ENCODE measurements at places on chromosomes 12 and 14.

GRCh38 chr12:52082669-52082987 is 3.1 kb downstream of the SMIM41 start:
- DNase-seq, result no peak

DNA sequence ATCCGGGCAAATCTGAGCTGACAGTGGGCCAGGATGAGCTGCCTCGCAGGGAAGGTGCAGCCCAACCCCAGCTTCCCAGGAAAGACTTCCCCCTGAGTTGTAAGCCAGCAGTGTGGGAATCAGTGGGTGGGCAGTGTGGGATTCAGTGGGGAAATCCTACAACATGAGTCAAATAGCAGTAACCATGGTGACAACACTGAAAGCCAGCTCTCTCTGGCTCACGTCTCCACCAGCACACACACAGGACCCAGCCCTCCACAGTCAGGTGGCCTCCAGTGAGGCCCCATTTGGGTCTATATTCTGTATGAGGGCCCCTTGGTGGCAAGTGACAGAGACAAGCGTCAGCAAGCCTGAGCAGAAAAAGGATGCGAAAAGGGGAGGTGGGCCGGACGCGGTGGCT is 6.0 kb upstream of the LGALS3 start:
- DNase-seq, result no peak

- DNase-seq, result no peak
Observed at GRCh38 chr14:32083789-32084188, 6.7 kb downstream of the ARHGAP5 start.

DNA sequence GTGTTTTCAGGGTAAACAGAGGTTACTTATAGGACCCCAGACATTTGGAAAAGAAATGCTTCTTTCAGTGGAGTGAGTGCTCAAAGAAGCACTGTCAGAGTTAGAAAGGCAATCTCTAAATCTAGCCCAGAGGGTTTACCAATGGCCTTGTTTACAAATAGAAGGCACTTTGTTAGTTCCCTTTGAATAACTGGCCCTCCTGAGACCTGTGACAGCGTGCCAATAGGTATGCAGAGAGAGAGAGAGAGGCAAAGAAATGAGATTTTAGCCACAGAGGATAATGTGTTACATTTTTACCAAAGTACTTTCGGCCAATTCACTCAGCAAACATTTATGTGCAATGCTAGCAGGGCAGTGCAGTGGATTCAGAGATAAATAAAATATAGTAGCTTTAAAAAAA is 41.9 kb downstream of the TPH2 start:
- no peak for DNase-seq

DNA sequence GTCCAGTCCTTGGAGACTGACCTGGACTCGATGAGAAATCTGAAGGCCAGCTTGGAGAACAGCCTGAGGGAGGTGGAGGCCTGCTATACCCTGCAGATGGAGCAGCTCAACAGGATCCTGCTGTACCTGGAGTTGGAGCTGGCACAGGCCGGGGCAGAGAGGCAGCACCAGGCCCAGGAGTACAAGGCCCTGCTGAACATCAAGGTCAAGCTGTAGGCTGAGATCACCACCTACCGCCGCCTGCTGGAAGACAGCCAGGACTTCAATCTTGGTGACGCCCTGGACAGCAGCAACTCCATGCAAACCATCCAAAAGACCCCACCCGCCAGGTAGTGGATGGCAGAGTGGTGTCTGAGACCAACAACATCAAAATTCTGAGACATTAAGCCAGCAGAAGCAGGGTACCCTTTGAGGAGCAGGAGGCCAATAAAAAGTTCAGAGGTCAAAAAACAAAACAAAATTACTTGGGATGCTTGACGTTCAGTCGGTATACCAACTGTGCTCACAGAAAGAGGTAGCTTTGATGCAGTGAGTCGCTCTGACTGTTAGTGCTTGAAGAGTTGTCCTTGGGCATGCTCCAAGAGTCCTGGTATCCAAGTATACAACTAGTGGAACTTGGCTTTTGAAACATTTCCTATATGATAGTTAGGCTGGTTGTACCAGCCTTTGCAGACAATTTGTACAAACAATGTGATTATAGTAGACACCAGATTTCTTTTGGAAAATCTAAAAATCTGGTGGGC is 4.8 kb downstream of the MED6 start:
- peak; percentile 27 for DNase-seq

GRCh38 chr12:3049176-3049575 is 28.0 kb upstream of the TSPAN9 start:
- DNase-seq, result peak; percentile 8

- no peak for DNase-seq
Observed at GRCh38 chr14:56159066-56159465, 40.9 kb downstream of the PELI2 start.

DNA sequence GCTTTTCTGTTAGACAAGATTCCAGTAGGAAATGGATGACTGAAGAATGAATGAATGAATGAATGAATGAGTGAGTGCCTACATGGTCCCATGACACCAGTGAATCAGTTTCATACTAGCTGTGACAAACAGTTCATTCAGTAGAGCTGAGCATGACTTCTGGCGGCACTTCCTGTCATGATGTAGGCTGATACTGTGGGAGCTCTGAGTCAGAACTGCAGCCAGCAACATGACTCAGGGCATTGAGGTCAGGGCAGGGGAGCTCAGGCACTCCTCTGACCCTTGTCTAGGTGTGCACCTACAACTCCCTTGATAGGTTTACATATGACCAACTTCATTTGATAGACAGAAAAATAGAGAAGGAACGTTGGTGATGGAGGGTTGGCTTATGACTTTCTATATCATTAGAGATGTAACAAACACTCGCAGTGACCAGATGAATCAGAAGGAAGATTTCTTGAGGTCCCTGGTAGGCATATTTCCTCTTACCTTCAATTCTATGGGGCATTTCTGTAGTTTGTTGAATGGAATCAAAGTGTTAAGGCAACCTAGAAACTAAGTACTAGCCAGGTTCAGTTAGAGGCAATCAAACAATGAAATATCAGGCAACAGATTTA is 139.3 kb upstream of the ARHGAP5 start:
- DNase-seq, result no peak

DNA sequence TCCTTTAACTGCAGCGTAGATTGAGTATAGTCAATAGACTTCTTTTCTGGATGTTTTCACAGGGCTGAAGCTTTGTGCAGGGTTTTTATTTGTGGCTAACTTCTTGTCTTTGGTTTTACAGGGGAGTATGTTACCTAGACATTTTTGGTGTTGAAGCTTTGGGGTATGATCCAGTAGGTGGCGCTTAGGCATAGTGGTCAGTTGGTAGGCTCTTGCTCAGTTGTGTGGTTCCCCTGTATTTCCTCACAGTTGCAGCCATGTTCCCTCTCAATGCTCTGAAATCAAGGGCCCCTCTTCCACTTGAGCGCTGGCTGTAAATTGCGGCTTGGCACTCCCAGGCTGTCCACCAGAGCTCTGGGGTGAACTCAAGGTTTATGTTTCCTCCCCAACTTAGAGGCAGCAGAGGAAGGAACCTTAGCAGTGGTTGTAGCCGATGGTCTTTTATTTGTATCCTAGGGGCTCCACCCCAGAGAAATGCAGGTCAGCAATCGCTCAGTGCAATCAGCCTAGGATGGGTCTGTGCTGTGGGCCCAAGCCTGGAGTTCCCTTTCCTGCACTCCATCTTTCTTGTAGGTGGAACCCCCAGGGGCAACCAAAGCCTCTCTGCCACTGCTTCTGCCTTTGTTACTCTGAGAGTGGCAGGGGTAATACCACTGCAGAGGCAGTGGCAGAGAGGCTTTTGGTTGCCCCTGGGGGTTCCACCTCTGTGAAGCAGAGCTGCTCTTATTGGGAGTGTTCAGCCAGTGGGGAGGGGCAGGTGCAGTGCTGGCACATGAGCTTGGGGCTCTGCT is 55.1 kb downstream of the CMAS start:
- DNase-seq, result peak; percentile 44

DNA sequence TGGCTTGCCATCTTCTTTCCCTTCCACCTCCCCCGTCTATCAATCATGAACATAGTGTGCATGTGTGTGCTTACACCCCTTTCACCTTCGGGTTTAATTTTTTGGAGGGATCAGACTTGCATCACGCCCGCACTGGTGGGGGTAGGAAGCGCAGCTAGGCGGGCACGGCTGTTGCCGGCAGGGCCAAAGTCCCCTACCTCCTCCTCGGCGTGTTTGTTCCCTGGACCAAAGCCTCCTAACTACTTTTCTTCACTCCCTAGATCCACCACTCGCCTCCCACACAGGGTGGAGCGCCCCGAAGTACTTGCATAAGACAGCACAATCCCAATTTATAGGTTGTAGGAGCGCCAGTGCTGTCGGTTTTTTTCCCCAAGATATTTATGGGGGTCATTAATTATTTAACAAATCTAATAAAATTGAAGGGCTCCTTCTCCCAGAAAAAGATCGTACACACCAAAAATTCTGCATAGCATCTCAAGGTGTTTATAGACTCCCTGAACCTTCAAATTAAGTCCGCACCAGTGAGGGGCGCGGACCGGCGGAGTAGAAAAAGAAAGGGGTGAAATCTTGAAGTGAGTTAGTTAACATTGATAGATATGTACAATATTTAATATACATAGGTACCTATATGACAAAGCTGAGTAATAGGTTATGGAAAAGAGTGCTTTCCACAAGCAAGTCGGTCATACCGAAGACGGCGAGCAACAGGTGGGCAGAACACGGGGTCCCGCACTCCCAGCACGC is 717 bp downstream of the PKP2 start:
- peak; percentile 36 for DNase-seq

GRCh38 chr14:31578792-31579501 is 17.7 kb downstream of the NUBPL start:
- DNase-seq, result no peak

- DNase-seq, result no peak
Observed at GRCh38 chr12:21894792-21895595, 46.2 kb downstream of the ABCC9 start.

DNA sequence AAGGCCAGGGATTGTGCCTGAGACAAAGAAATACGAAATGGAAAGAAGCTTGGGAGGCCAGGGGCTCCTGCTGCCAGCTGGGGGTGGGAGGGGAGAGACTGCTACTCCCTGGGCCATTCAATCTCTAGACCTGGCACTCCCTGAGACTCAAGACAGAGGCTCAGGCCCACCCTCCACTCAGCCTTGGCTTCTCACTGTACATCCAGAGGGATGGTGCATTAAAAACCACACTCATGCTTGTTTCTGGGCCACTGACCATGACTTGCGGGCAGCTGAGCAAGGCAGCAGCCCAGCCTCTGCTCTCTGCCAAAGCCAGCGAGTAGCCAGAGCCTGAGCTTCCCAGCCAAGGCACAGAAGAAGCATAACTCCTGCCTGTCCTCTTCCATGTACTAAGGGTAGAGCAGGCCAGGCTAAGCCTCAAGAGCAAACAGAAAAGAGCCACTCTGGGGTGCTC is 41.5 kb downstream of the PITPNM2 start:
- no peak for DNase-seq

- DNase-seq, result no peak
Observed at GRCh38 chr14:94341656-94342333, 18.7 kb upstream of the SERPINA6 start.

DNA sequence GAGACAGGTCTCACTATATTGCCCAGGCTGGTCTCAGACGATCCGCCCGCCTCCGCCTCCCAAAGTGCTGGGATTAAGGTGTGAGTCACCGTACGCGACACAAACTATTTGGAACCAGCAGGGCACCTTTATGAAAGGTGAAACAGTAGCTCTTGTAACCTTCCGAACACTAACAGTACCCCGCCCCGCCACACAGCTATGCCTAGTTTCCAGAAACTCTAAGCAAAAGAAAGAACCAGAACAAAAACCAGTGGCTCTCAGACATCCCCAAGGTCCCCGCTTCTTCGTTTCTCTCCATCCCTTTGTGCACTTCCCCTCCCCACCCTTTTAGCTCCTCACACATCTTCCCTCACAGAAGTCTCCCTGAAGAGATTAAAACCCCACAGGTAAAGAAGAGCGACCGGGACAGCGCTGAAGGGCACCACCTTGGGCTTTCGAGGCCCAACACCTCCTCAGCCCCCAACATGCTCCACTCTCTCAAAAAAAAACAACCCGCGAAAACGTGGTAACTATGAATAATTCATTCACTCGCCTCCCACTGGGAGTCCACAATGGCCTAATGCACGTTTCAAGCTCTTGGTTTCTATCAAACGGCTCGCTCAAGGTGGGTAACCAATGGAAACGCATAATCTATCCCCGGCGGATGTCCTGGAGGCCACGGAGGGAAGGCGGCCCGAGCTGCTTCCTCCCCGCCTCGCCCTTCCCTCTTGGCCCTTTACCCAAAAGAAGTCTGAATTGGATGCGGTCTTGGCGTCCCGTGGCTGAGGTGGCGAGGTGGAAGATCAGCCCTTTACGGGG is 877 bp downstream of the BAG5 start:
- DNase-seq, result no peak

DNA sequence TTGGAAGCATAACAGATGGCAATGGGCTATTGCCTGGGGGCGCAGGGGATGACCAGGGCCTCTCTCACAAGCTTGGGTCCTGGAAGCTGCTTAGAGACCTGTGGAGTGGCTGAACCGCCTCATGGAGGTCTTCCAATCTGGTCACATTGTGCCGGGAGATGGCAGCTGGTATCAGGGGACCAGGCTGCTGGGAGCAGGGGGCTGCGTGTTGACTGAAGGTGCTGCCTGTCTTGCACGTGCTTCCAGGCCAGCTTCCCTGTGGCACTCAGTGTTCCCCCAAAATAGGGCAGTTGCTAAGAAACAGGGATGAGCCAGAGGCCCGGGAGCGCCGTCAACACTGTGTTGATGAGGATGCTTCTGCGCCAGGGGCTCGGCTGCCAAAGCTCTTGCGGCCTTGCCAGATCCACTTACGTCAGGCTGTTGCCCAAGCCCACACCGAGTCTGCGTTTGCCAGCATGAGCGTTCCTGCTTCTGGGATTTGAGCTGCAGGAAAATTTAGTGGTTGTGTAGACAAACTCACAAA is 39.8 kb downstream of the ELK3 start:
- no peak for DNase-seq

DNA sequence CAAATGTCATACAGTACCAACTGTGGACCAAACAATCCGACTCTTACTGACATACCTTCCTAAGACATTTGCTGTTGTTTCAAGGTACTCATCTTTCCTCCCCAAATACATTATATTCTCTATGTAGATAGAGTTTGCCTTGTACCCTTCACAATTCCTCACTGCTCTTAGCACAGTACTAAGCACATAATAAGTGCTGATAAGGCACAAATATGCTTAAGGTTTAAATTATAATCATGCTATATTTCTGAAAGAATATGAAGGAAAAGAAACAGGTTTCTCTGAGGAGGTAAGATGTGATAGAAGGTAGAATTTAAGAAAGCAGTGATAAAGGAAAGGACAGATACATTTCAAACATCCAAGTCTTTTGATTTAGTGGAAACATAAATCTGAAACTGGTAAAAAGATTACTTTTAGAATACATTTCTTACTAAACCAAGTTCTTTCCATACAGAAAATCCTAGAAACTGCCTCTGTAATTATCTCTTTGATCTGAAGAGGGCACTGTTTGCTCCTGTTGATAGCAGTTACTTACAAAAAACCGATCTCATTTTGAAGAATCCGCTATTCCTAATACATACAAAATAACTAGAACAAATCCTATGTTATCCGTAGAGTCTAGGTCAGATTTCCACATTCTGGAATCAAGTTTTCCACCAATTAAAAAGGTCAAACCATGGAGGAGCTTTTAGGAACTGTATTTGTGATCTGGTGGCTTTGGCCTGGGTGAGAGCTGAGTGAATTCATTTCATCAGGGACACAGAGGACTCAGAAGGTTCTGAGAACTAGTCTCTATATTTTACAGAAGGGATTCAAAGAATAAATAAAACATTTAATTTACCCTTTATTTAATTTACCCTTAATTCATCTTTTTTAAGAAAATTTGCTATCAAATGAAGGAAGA is 311.9 kb downstream of the DAD1 start:
- no peak for DNase-seq
